ENCODE measurements at places on chromosomes 12 and 14.
A peak's percentile ranks its signal among the peaks of the same experiment; 100 is the strongest.

GRCh38 chr12:24255920-24256665, 306.6 kb upstream of the SOX5 start:
- no peak for DNase-seq

GRCh38 chr12:55694651-55695050, 13.1 kb downstream of the ITGA7 start:
- DNase-seq: no peak

DNA sequence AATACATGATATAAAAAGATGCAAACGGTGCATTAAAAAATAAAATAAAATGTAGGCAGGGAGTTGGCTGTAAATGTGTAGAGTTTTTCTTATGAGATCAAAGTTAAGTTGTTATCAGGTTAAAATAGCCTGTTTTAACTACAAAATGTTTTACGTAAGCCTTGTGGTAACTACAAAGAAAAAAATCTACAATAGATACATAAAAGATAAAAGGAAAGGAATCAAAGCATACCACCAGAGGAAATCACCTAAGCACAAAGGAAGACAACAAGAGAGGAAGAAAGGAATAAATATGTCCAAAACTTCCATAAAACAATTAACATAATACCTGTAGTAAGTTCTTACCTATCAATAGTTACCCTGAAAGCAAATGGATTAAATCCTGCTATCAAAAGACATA, 12.2 kb downstream of the NELL2 start:
- no peak for DNase-seq

DNA sequence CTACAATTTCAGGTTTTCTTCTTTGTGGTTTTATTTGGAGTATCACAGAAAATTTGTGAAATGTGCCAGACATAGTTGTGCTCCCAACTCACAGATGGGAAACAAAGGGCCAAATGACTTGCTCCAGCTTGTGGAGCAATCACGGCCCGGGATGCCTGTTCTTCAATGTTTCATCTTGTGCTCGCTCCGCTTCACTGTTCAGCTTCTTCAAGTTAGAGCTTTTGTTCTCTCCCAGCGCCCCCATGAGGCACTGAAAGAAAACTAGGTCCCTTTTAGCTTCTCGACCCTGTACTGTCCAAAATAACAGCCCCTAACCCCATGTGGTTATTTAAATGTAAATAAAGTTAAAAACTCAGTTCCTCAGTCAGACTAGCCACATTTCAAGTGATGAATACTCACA, 187.9 kb upstream of the STXBP6 start:
- peak; percentile 65 for DNase-seq

- DNase-seq: no peak
These were observed 247.6 kb downstream of the CHST11 start for GRCh38 chr12:104704224-104704779.

DNA sequence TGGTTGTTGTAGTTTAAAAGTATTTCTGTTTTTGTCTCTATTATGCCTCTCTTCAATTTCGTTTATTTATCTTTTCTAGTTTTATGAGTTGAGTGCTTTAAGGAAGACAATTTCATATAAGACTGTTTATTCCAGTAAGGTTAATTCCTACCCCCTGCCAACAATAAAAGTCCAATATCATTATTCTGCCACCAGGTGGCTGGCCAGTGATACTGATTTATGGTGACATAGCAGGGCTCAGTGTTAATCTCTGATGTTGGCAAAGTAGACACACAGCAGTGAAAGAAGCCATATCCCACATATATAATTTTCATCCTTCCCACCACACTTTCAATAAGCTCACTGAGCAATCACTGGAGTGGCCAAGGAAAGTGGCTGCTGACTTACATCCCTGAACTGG, 69.0 kb upstream of the BMP4 start:
- peak; percentile 59 for DNase-seq

GRCh38 chr12:106982229-106982628, 4.7 kb downstream of the MTERF2 start:
- DNase-seq: no peak

DNA sequence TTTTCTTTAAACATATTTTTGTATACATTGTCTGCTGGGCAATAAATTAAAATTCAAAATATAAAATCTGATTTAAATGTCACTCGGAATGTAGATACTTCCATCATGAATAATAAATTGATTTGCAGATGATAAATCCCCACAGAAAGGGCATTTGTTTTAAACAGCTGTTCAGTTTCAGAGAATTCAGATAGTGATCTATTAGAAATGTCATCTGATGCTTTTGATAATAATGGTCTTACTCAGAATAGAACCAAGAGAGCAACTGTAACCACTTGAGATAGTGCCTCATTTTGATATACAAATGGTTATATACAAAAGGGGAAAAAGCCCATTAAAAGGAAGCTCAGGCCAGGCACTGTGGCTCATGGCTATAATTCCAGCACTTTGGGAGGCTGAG, 43.4 kb downstream of the CDK17 start:
- DNase-seq: peak; percentile 16

DNA sequence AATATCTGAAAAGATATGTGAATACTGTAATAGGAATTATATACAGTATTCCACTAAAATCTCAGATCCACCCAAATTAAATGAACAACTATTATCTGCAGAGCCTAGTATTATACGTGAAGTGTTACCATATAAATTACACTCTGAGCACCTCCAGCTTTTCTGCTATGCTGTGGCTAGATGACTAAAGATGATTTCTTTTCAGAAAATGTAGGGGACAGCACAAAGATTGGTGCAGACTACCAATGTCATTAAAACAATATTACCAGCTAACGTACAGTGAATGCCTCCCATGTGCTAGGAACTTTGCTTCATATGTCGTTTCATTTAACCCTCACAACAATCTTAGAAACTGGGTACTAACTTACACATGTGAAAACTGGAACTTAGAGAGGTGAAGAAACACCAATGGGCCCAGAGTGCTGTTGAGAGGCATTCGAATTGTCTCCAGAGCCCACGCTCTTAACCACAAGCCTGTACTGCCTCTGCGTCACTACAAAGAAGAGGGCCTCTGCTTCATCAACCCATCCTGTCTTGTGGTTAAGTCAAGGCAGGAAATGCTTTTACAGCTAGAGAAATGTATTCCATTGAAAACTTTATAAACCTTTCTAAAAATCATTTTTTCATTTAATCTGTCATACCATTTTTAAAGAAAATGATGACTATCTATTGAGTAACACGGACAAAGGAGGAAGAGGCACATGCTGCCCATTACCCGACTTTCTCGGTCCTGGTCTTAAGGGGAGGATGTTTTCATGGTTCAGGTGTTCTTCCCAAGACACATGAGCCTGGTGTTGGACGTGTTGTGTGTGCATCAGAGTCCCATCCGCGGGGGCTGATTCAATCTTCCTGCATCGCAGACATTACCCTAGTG, 1.3 kb downstream of the GPR65 start:
- no peak for DNase-seq

DNA sequence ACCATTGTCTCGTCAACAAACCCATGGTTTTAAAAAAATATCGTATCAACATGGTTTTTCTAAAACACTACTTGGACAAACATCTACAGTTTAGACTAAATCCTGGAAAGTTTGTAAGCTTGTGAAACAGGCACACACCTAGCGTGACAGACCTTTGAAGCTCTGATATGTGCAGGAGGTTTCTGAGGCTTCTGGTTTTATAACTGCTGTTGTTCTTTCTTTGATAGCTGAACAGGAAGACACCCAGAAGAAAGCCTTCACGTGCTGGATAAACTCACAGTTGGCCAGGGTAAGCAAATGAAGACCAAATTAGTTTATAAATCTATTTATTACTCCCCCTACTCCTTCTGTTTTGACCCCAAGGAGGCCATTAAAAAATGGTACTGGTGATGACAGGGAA, 87.6 kb downstream of the SYNE2 start:
- no peak for DNase-seq

DNA sequence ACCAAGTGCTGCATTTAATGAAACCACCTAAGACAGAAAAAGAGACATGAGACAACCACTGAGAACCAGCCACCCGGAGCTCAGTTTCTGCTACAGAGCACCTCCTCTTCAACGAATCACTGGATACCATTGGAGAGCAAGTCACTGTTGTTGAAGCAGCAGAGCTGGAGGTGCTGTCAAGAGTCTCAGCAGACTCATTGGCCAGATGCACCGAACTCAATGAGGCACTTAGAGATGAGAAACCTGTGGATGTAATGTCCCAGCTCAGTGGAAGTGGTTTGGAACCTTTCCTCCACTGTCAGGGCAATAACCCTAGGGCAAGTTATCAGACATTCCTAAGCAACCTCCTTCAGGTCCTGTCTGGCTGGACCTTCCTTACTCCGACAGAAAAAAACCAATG, 13.1 kb downstream of the NPC2 start:
- DNase-seq: no peak

DNA sequence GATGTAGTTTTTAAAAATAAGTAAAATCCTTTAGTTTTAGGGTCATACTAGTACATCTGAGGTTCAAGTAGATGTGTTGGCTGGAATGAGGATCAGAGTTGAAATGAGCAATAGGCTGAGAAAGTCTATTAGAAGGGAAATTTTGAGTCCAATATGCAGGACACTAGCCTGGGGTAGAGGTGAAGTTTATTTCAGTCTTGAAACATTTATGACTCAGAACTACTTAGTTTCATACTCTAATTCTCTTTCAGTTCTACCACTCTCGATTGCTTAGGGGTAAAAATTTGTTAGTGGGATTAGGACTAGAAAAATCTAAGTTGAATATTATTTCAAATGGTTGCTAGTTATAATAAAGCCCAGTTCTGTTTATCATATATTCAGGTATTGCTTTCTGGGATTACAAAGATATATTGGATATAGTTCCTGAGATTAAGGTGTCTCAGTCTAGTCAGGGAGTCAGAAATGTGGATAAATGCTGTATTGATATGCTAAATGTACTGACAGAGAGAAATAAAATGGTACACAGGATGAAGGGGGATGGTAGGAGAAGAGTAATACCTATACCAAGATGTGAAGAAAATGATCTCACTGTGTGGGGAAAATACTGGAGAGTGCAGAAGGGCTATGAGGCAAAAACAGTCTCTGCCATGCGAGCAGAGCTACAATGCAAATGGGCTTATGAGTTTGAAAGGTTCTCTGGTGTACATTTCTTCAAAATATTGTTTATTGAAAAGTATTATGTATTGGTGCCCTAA, 395.8 kb upstream of the FBXO33 start:
- no peak for DNase-seq

- DNase-seq: peak; percentile 27
These were observed 2.3 kb downstream of the DGLUCY start for GRCh38 chr14:91115986-91116770.

DNA sequence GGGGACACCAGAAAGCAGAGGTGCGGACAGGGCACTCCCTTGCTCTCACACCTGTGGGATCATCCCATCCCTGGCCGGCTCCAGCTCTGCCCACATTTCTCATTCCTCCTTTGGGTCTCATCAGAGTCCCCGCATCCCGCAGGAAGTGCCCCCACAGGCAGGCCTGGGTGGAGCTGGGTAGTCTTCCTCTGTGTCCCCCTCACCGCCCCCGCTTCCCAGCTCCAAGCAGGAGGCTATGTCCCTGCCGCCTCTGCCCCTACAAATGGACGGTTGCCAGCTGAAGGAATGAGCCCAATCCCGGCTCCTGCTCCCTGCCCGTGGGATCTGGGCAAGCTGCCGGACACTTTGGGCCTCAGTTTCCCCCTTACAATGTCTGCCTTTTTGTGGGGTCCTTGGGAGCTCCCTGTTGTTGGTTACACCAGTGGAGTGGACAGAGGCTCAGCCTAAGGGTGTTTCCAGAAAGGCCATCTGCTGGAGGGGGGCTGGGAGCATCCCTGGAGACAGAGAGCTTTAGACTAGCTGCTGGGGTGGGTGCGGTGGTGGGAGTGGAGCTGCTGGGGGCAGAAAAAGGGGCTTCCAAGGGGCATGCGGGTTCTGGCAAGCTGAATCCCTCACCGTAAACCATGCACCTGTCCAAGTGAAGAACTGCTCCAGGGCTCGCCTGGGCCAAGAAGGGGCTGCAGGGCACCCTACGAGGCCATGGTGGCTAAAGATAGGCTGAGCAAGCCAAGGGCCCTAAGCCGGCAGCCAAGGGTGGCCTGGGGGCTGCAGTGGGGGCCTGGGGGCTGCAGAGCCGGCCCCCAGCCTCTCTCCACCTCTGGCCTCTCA, 7.9 kb upstream of the GPR132 start:
- no peak for DNase-seq

GRCh38 chr14:42110167-42110566, 503.5 kb downstream of the LRFN5 start:
- peak; percentile 73 for DNase-seq

DNA sequence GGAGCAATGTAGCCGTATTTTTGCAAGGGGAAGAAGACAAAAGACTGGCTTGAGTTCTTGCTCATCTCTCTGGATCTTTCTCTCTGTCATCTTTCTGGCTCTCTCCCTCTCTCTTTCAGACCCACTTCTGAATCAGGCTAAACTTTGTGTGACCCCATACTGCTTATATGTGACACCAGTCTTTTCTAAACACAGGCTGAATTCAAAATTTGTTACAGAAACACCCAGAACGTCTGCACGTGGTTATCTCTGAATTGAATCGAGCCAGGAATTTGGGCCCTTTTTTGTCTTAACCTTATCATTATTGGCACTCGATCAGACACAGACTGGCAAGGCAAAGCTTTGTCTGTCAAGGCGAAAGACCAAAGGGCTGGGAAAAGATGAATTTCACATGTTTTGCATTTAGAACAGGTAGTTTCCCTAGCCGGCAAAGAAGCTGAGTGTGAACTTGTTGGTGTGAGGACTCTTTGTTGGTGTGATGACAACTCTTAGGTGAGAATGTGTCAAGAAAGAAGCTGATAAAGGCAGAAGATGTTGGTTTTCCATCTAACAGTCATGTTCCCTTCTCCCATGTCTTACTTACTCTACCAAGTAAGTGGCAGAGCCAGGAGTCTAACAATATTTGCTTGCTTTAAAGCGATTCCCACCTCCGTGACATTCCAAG, 150.2 kb upstream of the RFLNA start:
- no peak for DNase-seq

DNA sequence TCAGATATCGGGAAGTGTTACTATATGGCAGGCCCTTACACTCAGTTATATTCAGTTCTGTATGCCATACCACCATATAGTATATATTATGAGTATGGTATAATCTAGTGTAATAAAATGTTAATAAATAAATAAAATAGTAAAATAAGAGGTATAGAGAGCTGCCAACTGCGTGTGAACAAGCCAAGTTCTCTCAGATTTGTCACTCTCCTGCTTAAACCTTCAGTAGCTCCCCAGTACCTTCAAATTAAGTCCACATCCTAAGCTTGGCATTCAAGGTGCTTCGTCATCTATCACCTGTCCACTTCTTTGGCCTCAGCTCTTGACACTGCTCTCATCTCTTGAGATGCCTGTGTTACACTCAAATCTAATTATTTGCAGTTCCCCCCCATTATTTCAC, 12.8 kb upstream of the CREBL2 start:
- no peak for DNase-seq

DNA sequence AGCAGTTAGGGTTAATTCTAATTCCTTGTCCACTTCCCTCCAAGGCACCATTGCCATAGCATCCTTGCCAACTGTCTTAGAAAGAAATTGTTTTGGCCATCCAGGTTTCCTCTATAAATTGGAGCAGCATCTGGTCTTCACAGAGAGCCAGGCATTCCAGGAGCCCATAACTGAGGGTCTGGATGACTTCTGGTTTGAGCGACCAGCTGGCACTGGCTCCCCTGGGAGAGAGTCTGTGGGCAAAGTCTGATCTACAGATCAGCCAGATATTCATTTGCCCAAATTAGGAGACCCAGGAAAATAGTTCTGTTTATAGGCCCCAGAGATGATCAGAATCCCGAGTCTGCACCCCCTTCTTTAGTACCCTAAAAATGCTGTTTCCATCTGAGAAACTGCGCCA, 16.0 kb downstream of the VSX2 start:
- no peak for DNase-seq

GRCh38 chr12:76142305-76142704, 57.8 kb upstream of the NAP1L1 start:
- DNase-seq: no peak

Data from SK-MEL-5 (cell line).